ENCODE measurements at places on chromosomes 2 and 18.

DNA sequence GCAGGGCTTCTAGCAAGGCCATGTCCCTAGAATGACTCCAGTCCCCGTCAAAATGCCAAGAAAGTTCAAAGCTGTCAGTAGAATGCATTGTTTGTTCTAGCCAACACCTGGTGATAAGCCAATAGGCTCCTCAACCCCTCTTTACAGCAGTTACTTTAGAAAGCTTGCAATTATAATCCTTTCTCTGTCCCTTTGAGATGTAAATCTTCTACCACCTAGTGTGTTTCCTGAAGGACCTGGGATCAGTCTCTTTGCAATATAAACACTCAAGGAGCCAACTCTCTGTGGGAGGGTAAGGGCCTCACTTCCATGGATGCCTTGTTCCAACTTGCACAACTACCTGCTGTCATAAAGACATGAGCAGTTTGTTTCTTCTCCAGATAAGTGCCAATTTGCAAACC is 301.8 kb downstream of the NBAS start:
- DNase-seq, result no peak

DNA sequence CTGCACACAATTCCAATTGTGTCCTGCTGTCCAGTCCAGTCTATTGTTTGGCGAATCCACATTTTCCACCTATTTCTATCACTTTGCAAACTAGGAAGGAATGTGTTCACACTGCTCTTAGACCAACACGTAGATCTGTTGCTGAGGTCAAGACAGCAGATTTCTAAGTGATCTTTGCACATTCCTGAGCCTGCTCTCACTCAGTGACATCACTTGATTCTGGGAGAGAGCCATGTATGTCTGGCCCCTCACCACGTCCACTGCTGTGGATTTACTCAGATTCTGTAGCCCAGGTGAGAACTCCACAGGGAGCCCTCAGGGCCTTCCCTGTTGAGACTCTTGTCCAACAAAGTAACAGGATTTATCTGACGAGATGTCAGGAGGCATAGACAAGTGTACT is 317.2 kb downstream of the TSN start:
- no peak for DNase-seq

DNA sequence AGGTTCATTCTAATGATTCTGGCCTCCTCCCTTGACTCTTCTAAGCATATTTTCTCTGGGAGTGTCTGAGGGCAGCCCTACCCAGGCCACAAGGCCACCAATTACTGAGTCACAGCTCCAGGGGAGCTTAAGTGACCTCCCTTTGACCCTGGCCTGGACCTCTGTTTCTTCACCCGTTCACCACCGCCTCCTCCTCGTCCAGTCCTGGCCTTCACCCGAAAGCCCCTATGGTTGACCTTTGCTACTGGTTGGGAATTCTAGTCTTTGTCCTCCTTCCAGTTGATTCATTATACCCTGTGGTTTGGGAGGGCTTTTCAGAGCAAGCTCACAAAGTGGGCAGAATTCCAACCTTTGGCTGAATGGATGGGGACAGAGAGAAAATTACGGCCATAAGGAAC is 72.6 kb downstream of the NRP2 start:
- no peak for DNase-seq

GRCh38 chr2:105861200-105861599 is 116.5 kb downstream of the NCK2 start:
- DNase-seq, result no peak

DNA sequence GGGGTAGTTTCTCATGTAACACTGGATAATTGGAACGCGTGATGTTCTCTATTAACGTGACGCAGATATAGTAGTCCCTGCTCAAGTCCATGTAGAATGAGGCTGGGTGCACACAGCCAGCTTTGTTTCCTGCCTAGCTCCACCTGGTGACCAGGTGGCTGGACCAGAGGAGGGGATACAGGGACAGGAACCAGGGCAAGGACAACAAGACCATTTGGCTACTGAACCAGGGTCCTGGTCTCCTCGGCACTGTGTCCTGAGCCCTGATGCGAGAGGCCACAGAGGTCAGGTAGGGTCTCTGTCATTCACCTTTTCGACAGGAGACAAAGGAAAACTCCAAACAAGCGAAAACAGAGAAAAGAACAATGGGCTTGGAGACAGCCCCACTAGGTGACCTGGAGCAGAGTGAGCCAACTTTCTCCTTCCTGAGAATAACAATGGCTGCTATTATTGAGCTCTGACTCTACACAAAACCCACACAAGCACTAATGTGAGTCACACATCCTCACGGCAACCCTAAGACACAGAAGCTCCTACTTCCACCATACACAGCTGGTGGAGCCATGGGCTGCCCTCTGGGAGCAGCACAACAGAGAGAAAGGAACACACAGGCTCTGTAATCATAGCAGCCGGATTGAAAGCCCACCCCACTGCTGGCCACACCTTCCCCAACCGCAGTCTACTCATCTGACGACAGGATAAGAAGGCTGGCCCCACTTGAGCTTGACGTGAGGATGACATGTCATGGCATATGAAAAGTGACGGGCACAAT is 67.3 kb upstream of the TEX51 start:
- DNase-seq, result no peak

DNA sequence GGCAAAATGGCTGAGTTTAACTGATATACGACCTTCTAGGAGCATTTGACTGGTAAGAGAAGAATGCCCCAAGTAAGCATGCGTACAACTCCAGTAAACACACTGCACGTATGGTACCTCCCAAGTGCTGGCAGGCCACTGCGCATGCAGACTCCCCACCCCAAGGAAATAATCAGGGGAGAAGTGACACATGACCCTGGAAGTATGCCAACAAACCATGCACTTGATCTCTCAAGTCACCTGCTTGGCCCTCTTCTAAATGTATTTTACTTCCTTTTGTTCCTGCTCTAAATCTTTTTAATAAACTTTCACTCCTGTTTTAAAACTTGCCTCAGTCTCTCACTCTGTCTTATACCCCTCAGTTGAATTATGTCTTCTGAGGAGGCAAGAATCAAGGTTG is 129.8 kb upstream of the COL5A2 start:
- no peak for DNase-seq

GRCh38 chr2:71130905-71131244 is 441 bp downstream of the MPHOSPH10 start:
- peak; percentile 27 for DNase-seq

- DNase-seq, result no peak
Measured at GRCh38 chr2:67702937-67703336, 305.8 kb downstream of the ETAA1 start.

DNA sequence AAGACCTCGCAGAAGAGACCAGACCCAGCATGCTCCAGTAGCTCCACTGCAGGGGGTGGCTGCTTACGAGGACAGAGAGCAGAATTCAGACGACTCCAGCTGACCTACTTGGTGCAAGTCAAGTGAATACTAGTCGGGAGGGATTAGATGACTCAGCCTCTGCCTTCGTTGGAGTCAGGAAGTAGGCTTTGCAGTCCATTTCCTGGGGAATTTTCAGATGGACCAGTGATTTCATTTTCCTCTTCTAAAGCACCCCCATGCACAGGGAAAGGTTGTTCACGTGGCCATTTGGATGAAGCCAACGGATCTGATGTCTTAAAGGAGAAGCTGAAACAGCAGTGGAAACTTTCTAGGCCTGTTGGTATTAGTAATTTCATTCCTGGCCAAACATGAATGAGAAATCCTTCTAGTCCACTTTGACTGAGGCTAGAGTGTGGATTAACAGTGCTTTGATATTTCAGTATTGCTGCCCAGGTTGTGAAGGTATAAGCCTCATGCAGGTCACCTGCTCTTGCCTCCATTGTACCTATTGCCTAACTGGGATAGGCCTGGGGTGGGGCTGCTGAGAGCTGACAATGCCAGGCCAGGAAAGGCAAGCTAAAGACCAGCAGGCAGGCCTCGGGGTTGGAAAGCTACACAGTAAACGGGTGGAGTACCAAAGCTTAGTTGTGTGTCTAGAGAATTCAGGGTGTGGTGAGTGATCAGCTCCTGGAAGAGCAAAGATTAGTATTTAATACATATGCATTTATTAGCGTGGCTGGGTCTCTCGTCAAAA is 117.6 kb upstream of the FOSL2 start:
- DNase-seq, result no peak

GRCh38 chr2:118654945-118655344 is 192.5 kb downstream of the EN1 start:
- no peak for DNase-seq

DNA sequence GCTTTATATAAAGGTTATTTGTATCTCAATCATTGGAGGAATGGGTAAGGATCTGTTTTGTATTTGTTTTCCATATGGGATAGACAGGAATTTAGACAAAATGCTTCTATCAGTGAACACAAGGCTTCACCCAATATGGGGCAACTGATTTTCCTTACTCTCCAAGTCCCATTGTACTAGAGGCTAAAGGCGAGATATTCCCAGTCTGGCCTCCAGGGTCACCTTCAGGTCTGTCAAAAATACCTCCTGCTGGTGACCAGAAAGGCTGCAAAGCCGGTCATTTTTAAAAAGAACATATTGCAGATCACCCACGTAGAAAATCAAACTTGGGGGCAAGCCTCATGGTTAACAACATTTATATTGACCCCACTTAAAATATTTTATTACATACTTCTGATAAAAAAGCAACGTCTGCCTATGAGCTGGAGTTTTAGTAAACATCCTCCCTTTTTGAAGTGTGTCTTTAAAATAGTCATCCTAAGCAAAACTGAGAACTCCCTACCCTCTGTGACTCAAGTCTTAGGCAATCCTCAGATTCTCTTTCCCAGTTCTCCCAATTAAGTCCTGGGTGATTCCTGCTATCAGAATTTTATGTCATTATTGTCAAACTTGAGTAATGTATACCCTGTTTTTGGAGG is 276.6 kb downstream of the MREG start:
- no peak for DNase-seq

DNA sequence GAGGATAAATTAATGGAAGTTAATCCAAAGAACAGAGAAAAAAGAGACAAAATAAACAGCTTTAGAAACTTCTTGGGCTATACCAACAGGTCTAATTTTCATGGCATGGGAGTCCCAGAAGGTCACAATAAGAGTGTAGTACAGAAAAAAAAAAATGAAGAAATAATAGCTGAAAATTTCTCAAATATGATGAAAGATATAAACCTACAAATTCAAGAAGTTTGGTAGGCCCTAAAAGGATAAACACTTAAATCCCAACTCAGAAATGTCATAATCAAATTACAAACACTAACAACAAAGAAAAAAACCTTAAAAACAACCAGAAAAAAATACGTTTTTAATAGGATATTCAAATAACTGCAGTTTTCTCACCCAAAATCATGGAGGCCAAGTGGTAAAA is 229.3 kb upstream of the ZEB2 start:
- DNase-seq, result no peak

GRCh38 chr18:44777457-44778192 is 96.9 kb downstream of the SETBP1 start:
- DNase-seq, result no peak

DNA sequence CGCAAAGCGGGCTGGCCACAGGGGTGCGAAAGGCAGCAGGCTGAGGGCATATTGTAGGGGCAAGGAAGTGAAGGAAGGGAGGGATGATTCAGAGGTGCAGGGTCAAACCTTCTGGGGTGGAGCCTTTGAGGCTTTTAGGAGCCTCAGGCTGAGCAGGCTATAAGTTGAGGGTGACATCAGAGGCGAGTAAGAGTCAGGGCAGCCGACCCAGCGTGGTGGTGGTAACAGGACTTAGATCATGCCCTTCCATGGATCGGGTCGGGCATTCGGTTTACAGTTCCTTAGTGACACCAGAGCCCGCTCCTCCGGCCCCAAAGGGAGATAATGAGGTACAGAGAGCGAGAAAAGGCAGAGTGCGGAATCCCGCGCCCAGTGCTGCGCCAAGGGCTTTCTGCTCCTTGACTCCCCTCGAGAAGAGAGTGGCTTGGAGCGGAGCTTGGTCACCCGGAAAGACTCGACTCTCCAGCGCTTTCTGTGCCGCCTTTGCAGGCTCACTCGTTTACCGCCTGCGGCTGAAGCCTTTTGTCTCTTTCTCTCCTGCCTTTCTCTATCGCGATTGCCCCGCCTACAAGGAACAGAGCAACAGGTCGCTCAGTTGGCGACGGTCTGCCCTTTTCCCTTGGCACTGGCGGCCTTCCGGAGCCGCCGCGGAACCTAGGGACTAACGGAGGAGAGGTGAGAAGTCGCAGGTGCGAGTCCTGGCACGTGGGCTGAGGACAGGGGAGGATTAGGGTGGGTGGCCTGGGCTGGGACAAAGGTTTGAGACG is 720 bp downstream of the LBX2 start:
- no peak for DNase-seq

- no peak for DNase-seq
Measured at GRCh38 chr2:64323197-64323596, 130.8 kb upstream of the LGALSL start.

- no peak for DNase-seq
Measured at GRCh38 chr2:240997141-240997855, 1.1 kb upstream of the SNED1 start.

GRCh38 chr18:45046961-45047360 is 366.3 kb downstream of the SETBP1 start:
- no peak for DNase-seq

GRCh38 chr2:158923641-158924040 is 44.8 kb upstream of the TANC1 start:
- DNase-seq, result no peak

GRCh38 chr18:58249712-58250111 is 205.7 kb downstream of the NEDD4L start:
- DNase-seq, result no peak

DNA sequence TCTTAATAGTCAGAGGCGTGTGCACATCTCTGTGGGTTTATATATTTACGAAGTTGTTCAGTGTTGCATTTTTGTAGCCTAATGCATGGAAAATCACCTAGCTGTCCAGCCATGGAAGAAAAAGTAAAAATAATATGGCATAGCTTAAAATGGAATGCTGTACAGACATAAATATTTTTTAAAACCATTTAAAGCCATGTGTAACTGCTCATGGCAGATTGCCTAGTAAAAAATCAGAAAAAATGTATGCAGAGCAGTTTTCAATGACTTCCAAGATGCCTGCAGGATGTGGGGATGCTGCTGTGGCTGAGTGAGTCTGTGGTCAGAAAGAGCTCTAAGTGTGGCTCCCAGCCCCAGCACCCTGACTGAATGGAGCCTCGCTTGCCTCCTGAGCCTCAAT is 64.8 kb upstream of the ALKAL2 start:
- no peak for DNase-seq

DNA sequence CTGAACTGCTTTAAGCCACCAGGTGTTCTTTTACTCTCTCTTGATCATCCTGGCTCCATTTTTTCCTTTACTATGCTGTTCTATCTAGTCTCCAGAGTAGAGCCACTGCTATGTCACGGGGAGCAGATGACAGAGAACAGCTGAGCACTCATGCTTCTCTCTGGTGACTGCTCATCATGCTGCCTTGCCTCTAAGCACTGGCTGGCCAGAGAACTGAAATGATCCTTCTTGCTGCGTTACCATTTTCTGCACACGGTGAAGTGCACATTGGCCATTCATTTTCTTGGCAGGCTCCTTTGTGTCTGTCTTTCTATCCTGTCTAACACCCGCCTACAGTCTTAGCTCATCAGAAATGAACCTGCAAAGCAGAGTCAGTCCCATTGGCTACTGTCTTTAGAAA is 86.0 kb downstream of the KCTD1 start:
- no peak for DNase-seq

All from hematopoietic multipotent progenitor cell treated with erythropoietin and hydrocortisone succinate and interleukin-3 and kit ligand, for 15 days (in vitro differentiated cells).